ENCODE measurements at places on chromosomes 2 and 18.

DNA sequence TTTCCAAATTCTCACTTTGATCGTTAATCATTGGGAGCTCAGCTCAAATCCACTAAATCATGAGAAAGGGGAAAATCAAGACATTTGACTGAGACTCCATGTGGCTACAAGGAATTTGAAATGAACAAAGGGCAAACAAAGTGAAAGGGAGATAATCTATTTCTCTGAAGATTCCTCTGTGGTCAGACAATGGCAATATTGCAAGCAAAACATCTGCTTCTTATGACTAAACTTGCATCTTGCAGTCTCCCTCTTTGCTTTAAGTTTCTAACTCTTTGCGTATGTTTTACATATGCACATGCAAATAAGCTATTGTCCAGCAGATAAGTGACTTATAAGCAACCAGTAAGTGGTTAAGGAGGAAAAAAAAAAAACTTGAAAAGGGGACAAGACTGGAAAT, 299.1 kb upstream of the NXPH2 start:
- no peak for DNase-seq

DNA sequence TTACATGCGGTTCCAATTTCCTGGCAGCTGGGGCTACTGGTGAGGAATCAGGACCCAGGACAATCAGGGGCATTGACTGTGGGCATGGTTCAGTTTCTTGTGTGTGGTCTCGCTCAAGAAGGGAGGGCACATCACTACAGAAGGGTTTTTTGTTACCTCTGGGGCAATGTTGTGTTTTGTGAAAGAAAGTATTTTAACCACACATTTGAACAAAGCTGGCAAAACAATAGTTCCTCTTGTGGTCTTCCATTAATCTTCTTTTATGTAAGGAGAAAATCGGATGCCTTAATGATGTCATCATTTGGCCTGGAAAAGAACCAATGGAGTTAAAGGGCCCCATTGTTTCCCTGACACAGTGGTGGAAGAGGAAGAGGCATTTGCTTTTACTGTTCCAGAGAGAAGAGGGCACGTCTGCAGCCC, 197.4 kb downstream of the SH3BP4 start:
- DNase-seq, result no peak

DNA sequence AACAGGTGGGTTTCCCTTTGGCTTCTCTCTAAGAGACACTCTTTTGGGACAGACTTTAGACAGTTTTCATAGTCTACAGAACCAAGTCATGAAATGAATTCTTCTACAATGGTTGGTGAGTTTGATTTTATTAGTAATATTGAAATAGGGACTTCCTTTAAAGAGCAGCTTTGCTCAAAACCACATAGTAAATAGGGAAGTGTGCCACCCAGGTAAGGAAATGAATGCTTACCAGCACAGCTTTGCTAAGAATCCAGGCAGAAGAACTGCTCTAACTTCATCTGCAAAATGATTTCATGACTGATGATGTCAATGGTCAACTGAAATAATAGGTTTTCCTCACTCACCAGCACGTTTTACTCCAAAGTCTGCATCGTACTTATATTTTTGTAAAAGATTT, 89.2 kb downstream of the NYAP2 start:
- no peak for DNase-seq

GRCh38 chr2:26582890-26583289, 58.3 kb downstream of the CIB4 start:
- DNase-seq, result no peak

- no peak for DNase-seq
Measured at GRCh38 chr2:74249406-74250122, 51.1 kb downstream of the MTHFD2 start.

DNA sequence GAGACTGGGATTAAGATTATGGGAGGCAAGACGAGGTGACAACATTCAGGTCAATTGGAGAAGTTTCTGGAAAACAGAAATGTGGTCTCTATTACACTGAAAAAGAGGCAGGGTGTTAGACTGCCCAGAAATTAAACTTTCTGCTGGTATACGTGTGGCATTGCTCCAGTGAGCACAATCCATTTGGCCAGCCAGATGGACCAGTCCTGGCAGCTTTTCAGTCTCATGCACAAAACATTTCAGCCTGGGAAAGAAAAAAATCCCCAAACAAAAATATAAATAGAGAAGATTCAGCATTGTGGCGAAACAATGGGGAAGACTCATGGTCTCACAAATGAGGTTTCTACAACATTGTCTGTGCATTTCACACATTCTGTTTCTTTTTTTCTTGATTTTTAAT, 113.9 kb downstream of the HNMT start:
- DNase-seq, result no peak

DNA sequence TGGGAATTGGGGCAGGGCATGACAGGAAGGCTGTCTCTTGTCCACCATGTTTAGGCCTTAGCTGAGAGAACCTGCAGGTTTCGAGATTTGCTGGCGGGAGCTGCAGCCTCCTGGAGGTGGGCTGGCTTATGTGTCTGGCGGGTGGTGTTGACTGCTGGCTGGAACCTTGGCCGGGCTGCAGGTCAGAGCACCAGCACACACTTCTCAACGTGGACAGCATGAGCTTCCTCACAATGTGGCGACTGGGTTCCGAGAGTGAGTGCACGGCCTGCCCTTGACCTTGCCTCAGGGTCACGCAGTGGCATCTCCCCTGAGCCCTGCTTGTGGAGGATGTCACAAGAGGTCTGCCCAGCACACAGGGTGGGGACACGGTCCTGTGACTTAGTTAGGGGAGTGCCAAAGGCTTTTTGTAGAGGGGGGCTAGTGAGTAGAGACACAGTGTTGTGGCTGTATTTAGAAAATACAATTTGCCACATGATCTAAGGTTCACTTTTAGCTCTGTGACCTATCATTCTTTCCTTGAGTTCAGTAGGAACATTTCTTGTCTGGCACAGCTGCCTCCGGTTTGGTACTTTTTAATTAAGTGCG, 134.8 kb downstream of the SEPTIN10 start:
- DNase-seq, result no peak

DNA sequence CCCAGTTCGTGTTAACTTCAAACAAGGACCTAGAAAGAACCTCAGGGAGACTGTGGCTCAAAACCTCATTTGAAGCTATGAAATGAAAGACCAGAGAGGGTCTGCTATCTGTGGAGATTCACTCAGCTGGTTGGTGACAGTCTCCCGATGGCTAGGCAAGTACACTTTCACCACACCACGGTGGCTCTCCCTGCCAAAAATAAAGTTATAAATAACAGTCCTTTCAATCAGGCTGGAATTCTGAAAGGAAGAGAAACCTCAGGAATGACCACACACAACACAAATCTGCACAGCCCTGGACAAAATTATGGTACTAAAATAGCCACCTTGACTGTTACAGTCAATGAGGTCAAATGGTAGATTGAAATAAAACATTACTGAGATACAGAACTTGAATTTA, 160.3 kb upstream of the ACAA2 start:
- DNase-seq, result no peak

DNA sequence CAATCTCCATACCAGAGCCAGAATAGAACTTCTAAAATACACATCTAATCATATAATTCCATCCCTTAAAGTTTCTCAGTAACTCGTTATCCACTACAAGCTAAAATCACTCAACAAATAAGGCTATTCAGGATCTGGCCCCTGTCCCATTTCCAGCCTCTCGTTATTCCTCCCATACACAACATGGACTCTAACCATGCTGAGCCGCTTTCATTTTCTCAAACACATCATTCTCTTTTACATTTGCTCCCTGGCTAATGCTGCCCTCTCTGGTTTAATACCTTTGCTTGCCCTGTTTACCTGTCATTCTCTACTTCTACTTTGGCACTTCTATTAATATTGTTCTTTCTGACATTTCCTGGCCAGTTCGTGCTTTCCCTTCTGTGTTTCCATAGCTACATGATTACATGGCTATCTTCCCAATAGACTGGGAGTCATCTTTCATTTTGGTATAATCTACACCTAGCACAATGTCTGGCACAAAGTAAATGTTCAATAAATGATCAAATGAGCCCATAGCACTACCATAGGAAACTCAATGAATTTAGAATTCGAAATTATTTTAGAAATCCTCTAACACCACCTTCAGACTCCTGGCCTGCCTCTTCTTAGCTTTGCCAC, 163.6 kb upstream of the VRK2 start:
- DNase-seq, result no peak

GRCh38 chr2:186098821-186099220, 360.2 kb downstream of the FSIP2 start:
- no peak for DNase-seq

Data from activated CD4-positive, alpha-beta T cell treated with anti-CD3 and anti-CD28 coated beads for 4 hours (primary cell).